Adipose tissue (tissue), 3 donors: ENCODE measurements at places on chromosomes 1 and 21. TPM values are rescaled to one million over a fixed set of nuclear protein-coding genes. Genes with fewer than 3 reads are reported as not detected.

Gene SPATA6
- 2.9 TPM for polyA plus RNA-seq

Gene NFASC
- 2.2 TPM for polyA plus RNA-seq

Gene PDIK1L
- 1.7 TPM for polyA plus RNA-seq

Gene GSTM3
- polyA plus RNA-seq = 51.8 TPM

Gene TDRD10
- 1.3 TPM for polyA plus RNA-seq

Gene DONSON
- 8.7 TPM for polyA plus RNA-seq

Gene PGBD5
- polyA plus RNA-seq = 0.48 TPM

Gene SEMA6C
- 6.7 TPM for polyA plus RNA-seq

Gene MRAP
- polyA plus RNA-seq = 45.5 TPM

Gene KCNA3
- polyA plus RNA-seq = 0.24 TPM

Gene YRDC
- polyA plus RNA-seq = 7.6 TPM

Gene LCE1A
- not detected for polyA plus RNA-seq

Gene MPC2
- 76.4 TPM for polyA plus RNA-seq

Gene OR2T29
- not detected for polyA plus RNA-seq

Gene ETNK2
- 11.1 TPM for polyA plus RNA-seq

Gene GATAD2B
- polyA plus RNA-seq = 5.6 TPM

Gene BTG3
- 14.4 TPM for polyA plus RNA-seq

Gene ESPN
- polyA plus RNA-seq = 1.2 TPM

Gene RGS4
- 0.93 TPM for polyA plus RNA-seq

Gene SRSF4
- 84.2 TPM for polyA plus RNA-seq

Gene GLRX2
- polyA plus RNA-seq = 9.0 TPM

Gene TBX19
- polyA plus RNA-seq = 0.79 TPM
